ENCODE measurements at places on chromosomes 7 and 10.

GRCh38 chr7:137715121-137715520 is 131.7 kb downstream of the DGKI start:
- no peak for DNase-seq

GRCh38 chr7:28958235-28958979 is at the start of gene TRIL:
TSS of gene TRIL (minus strand) at chr7:28958330. CDS start at chr7:28958046, 284 bp downstream.
- no peak for DNase-seq

GRCh38 chr7:103865442-103865841 is 124.0 kb downstream of the RELN start:
- no peak for DNase-seq

- DNase-seq: peak; percentile 13
Observed at GRCh38 chr7:86926732-86927131, 132.7 kb downstream of the ELAPOR2 start.

GRCh38 chr7:55409482-55410225 is 44.5 kb downstream of the LANCL2 start:
- DNase-seq: no peak
